ENCODE measurements at places on chromosomes 12 and 14. TPM values are rescaled to one million over a fixed set of nuclear protein-coding genes. Genes with fewer than 3 reads are reported as not detected.
A peak's percentile ranks its signal among the peaks of the same experiment; 100 is the strongest.

KCNH3 gene
- not detected for total RNA-seq

DNA sequence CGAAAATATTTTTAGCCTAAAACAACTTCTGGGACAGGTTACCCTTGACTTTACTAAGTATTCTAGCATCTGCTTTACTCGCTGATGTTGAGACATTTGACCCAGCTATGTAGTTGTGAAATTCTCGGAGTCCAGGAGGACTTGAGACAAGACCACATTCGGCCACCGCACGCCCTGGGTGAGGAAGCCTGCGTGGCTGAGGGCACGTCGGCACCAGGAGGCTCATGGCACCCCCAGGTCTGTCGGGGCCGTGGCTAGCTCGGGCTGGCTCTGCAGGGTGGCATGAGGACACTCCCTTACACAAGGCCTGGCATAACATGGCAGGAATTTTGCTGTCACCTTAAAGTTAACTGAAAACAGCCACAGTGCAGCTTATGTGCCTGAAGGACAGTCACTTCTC is 58.1 kb upstream of the MMP17 start:
- H3K4me3 ChIP-seq: no peak overlapping the region
- H3K36me3 ChIP-seq: peaks cover 58% of the 10 kb centered on the region
- H3K27me3 ChIP-seq: no peaks in the 10 kb centered on the region
- H3K27ac ChIP-seq: no peak overlapping the region
- no peak for DNase-seq

DNA sequence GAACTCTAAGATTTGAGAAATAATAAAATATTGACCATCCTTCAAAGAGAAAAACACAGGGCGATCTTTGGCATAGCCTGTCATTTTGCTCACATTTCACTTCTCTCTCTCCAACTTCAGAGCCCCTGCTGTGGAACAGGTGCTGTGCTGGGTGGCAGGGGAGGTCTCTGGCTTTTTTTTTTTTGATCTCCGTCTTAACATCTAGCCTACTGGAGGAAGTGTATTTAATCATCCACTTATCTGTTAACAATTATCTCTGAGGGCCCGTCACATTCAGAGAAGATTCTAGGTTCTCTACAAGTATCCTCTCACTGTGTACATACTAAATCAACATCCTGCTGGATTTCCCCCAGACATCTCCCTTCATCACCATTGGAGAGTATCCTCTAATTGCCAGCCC is 34.1 kb downstream of the CHST11 start:
- no peak overlapping the region for H3K4me3 ChIP-seq
- no peak overlapping the region for H3K27ac ChIP-seq
- no peaks in the 10 kb centered on the region for H3K36me3 ChIP-seq
- peaks cover 16% of the 10 kb centered on the region for H3K4me1 ChIP-seq
- no peak for DNase-seq

TEX22 gene
- 0.17 TPM for total RNA-seq

DNA sequence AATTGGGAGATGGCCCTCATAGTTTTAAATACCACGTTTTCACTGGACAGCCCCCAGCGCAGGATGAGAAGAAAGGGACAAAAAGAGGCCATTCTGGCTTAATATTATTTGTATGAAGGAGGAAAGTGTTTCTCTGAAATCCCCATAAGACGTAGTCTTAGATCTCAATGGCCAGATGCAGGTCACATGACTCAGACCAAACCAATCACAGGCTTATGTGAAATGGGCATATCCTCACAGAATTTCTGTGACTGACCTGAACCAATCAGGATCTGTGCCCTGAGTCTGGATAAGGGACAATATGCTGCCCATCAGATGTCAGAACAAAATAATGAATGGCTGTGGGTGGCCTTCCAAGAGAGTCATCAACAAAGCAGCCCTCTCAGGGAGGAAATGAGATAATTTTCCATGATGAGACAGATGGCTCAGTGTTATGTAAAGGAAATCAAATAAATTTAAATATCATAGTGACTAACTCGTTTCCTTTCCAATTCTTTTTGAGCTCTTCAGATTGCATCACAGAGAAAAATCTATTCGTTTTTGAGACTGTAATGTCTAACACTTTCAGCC is 1009.5 kb upstream of the TMEM132C start:
- no peak overlapping the region for H3K4me3 ChIP-seq
- DNase-seq: no peak
- H3K27ac ChIP-seq: no peak overlapping the region
- no peaks in the 10 kb centered on the region for H3K4me1 ChIP-seq
- H3K27me3 ChIP-seq: no peaks in the 10 kb centered on the region

DNA sequence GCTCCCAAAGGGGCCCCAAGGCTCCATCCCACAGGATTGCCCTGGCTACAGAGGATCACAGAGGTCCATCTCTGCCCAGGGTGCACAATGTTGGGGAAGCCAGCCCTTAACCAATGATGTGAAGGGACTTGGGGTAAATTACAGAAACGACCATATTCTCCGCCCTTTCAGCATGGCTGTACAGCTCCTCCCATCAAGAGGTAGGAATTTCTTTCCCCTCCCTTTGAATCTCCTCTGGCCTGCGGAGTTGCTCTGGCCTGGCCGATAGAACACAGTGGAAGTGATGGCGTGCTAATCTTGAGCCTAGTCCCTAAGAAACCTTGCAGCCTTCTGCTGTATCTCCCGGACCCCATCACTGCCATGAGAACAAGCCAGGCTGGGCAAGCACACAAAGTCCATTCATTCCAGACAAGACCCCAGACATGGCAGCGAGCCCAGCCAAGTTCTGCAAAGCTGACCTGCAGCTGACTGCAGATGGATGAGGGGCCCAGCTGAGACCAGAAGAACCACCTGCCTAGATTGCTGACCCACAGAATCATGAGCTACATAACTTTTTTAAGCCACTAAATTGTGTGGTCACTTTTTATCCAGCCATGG is 6.9 kb upstream of the IFI27 start:
- H3K27me3 ChIP-seq: no peaks in the 10 kb centered on the region
- no peak for DNase-seq
- H3K4me3 ChIP-seq: no peak overlapping the region

GRCh38 chr12:66929121-66929520 is 250.2 kb upstream of the GRIP1 start:
- H3K36me3 ChIP-seq: no peaks in the 10 kb centered on the region
- no peaks in the 10 kb centered on the region for H3K27me3 ChIP-seq
- no peak overlapping the region for H3K4me3 ChIP-seq
- no peaks in the 10 kb centered on the region for H3K4me1 ChIP-seq
- no peak overlapping the region for H3K27ac ChIP-seq

DNA sequence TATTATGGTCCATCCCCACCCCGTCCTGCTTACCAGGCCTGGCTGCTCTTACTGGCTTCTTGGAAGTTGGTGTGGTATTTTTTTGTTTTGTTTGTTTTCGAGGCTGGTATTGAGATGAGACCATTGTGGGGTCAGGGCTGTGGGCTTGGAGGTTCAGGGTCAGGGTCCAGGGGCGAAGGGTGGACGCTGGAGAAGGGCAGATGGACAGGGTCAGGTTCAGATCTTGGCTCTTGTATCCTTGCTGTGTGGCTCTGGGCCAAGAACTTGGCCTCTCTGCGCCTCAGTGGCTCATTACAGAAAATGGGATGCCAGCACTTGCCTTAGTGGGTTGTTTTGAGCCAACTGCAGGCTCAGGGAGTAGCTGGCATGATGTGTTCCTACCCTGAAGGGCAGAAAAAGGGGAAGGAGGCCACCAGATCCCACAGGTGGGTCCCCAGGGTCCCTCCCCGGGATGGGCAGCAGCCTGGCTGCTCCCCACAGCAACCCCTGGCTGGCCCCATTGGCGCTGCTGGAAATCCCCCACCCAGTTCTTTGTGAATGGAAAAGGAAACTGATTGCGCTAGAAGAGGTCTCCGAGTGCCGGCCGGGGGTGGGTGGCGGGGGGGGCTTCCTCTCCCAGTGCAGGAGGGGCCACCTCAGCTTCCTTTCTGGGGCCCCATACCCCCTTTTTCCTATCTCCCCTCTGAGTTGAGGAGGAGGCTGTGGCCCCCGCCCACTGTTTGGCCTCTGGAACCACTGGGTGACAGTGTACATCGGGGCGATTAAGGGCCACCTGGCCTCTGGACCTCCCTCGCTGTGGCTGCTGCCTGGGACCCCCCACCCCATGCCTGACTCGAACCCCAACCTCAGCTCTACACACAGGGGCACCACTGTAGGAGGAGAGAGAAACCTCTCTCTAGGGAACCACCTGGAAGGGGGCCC is 25.0 kb downstream of the SH2B3 start:
- H3K27me3 ChIP-seq: no peaks in the 10 kb centered on the region
- H3K27ac ChIP-seq: peak overlapping the region; percentile 59
- H3K36me3 ChIP-seq: no peaks in the 10 kb centered on the region
- peak overlapping the region; percentile 11 for H3K4me3 ChIP-seq

DNA sequence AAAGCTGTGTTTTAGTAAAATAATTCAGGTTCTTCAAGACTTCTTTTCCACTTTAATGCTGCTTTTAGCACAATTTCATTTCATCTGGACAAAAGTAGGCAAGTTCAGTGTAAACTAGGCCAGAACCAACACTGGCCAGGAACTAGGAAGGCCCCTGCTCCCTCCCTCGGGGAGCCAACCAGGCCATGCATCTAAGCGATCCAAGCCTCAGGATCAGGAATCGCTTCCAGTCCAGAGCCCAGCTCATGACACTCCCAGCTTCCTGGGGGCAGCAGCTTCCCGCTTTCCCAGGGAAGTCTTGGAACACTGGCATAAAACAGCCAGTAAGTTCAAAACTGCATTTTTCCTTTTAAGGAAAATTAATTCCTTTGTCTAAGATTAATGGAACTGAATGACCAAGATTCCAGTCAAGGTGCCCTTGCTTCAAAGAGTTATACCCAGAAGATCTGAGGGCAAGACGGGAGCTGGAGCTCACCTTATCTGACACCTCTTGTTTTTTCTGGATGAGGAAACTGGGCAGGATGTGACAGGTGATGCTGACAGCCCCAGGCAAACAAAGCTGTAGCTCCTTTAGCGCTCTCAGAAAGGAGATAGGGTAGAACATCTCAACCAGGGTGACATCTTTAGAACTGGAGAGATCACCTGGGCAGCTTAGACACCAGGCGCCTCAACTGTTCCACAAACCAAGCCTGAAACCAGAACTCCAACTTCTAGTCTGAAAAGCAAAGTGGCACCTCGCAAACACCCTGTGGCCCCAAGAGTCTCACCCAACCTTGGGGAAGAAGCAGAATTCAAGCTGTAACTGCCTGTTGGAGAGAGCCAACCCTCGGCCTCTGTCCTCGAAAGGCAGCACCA is 61.4 kb upstream of the PNMA1 start:
- H3K4me3 ChIP-seq: no peak overlapping the region
- no peaks in the 10 kb centered on the region for H3K36me3 ChIP-seq
- no peak for DNase-seq
- H3K27ac ChIP-seq: peak overlapping the region; percentile 59
- H3K4me1 ChIP-seq: peaks cover 88% of the 10 kb centered on the region

DNA sequence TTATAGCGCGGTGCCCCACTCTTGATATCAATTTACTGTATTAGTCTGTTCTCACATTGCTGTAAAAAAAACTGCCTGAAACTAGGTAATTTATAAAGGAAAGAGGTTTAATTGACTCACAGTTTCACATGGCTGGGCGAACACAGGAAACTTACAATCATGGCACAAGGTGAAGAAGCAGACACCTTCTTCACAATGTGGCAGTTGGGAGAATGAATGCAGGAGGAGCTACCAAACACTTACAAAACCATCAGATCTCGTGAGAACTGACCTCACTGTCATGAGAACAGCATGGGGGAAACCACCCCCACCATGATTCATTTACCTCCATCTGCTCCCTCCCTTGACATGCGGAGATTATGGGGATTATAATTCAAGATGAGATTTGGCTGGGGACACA is 42.3 kb downstream of the FBXO34 start:
- H3K4me3 ChIP-seq: no peak overlapping the region
- H3K27me3 ChIP-seq: no peaks in the 10 kb centered on the region
- no peak overlapping the region for H3K27ac ChIP-seq
- H3K4me1 ChIP-seq: peaks cover 13% of the 10 kb centered on the region
- no peaks in the 10 kb centered on the region for H3K36me3 ChIP-seq
- DNase-seq: no peak

GRCh38 chr14:68247274-68247673 is 427.7 kb downstream of the RAD51B start:
- no peak overlapping the region for H3K4me3 ChIP-seq
- DNase-seq: no peak
- peaks cover 87% of the 10 kb centered on the region for H3K4me1 ChIP-seq
- no peaks in the 10 kb centered on the region for H3K27me3 ChIP-seq

- peak overlapping the region; percentile 70 for H3K27ac ChIP-seq
- DNase-seq: no peak
- no peaks in the 10 kb centered on the region for H3K36me3 ChIP-seq
- H3K4me3 ChIP-seq: no peak overlapping the region
Measured at GRCh38 chr12:19547271-19547671, 108.0 kb downstream of the AEBP2 start.

SERPINA10 gene
- total RNA-seq: not detected

DNA sequence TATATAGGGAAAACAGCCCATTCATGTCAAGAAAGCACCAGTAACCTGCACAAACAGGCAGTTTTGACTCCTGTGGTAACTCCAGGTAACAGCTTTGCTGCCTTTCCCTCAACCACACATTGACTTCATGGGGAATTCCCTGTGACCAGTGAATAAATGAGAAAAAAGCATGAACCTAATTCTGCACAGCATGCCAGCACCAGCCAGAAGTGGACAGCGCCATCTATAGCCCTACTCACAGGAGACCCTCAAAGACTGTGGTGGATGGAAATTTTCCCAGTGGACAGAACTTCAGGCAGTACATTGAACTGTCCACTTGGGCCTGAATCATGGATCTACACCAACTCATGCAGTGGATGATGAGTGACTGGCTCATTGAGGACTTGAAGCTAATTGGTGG is 152.1 kb downstream of the SLC8A3 start:
- H3K4me3 ChIP-seq: no peak overlapping the region
- peaks cover 5% of the 10 kb centered on the region for H3K27me3 ChIP-seq
- no peak for DNase-seq
- H3K36me3 ChIP-seq: no peaks in the 10 kb centered on the region
- H3K27ac ChIP-seq: no peak overlapping the region

SIX1 gene
- 0.50 TPM for total RNA-seq

DNA sequence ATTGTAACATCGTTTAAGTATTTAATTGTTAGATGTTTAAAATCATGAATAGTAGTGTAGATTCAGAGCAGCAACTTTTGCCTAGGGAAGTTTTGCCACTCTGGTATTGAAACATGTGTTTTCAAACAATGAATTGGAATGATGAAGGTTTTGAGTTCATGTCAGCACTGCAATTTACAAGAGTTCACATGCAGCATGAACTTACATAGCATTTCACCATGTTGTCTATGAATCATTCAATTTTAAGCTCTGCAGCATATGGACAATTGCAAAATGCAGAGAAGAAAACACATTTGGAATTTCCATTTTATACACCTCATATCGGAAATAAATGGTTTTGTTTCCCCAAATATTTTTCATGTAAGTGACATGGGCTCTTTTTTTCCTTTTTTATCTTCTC is 170.7 kb upstream of the CDKN3 start:
- peaks cover 20% of the 10 kb centered on the region for H3K27me3 ChIP-seq
- no peaks in the 10 kb centered on the region for H3K36me3 ChIP-seq
- H3K27ac ChIP-seq: no peak overlapping the region
- no peak for DNase-seq
- peaks cover under 1% of the 10 kb centered on the region for H3K4me1 ChIP-seq

TMEM253 gene
- not detected for total RNA-seq

Measured in esophagus muscularis mucosa (tissue), 4 donors.